ENCODE measurements at places on chromosomes 4 and X.

DNA sequence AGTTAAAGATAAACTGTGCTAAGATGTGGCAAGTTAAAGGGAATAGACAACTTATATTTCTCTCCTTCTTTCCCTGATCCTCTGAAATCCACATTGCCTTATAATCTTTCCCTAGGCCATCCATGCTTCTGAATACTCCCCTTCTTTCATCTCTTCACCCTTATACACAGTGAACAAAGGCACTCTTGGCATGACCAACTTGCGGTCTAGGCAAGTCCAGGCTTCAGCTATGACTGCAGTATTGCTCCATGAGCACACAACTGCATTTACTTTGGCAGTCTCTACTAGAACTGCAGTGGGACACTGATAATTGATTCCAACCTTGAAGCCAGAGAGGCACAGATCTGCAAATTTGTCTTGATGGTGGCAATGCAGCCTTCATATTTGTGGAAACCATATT is 24.2 kb upstream of the UBA6 start:
- no peak for DNase-seq

GRCh38 chr4:22688236-22688635 is 4.5 kb upstream of the GBA3 start:
- no peak for DNase-seq

DNA sequence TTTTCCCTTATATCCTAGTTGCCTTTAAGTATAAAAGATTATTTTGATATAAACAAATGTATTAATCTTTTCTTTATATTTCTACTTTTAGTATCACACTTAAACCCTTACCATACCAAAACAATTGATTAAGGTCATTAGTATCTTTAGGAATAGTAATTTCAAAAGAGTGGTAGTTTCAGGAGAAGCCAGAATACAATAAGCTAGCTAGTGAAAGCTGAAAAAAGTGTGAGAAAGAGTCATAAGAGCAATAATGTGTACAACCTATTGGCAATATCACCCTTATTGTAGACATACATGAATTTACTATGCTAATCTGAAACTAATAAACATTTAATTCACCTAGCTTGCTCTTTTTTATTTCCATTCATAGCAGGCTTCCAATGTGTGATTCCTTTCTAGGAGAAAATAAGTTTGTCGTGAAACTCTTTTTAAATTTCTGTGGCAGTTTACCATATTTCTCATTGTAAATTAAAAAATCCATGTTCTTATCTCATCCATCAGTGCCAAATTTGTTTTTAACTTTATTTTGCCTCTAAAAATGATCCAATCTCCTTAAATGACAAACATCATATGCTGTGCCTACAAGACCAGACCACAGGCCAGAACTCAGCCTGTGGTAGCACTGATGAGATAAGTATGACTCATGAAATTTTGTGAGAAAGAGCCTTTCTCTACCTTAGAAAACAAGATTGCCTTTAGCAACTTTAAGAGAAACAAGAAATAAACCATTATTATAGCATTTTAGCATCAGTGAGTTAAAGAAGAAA is 8.1 kb downstream of the NEK1 start:
- no peak for DNase-seq

- DNase-seq = no peak
Measured at GRCh38 chr4:73895201-73896175, 26.3 kb downstream of the CXCL1 start.

GRCh38 chr4:176872461-176872860 is 79.7 kb upstream of the VEGFC start:
- DNase-seq = no peak

- DNase-seq = no peak
Measured at GRCh38 chr4:8710946-8711345, 118.4 kb downstream of the CPZ start.

DNA sequence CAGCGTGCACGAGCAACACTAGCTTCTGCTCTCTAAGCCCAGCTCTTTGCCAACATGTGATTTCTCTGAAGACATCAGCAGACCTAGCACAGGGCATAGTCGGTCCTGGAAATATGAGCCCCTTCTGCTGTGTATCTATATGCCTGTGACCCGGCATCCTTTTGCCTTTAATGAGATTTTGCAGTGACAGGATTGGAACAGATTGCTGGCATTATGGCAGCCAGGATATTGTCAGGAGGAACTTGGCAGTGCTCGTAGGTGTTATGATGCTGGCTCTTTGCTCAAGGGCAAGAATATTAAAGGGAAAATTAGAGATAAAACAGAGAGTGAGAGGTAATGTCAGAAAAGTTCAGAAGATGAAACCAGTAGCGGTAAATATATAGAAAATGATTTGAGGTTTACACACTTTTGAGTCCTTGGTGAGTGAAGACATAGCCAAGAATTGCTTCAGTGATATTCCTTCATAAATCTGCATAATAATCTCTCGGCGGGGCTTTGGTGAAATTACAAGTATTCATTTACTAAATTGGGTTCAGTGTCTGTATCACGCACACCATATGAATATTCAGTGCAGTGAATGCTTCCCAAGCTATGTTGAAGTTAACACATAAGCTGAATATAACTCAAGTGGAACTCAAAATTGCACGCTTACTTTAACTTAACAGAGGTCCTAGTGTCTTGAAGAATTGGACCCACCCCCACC is 502.1 kb upstream of the NR3C2 start:
- no peak for DNase-seq

- DNase-seq = no peak
Measured at GRCh38 chr4:93086356-93086755, 742.2 kb upstream of the ATOH1 start.

GRCh38 chrX:9758021-9758638 is 7.5 kb downstream of the GPR143 start:
- DNase-seq = no peak

- DNase-seq = no peak
Measured at GRCh38 chrX:47976254-47977151, 27.3 kb downstream of the ZNF182 start.

GRCh38 chr4:72286910-72287309 is 255.1 kb downstream of the NPFFR2 start:
- no peak for DNase-seq

DNA sequence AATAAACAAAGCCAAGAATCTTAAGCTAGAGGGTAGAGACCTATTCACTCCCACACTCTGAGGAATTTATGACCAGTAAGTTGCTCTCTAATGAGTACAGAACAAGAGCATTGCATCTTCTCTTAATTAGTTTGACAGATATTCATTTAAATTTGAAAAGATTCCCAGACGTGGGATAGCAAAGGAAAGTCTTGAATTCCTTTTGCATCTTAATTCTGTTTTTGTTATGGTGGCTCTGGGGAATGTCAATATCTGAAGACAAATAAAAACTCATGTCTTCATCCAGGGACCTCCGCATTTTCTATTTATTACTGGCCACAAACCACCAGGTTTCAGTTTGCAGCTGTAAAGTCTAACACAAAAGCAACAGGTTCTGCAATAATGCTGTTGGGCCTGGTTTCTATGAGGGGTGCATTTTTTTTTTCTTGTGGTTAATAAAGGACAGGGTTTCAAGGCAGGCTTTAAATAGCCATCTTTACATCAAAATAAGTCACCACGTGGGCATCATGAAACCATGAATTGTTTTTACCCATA is 172.3 kb downstream of the SHROOM3 start:
- DNase-seq = no peak

- DNase-seq = no peak
Measured at GRCh38 chrX:65871671-65872311, 168.1 kb downstream of the VSIG4 start.

- no peak for DNase-seq
Measured at GRCh38 chrX:10697616-10698317, 77.4 kb upstream of the MID1 start.

GRCh38 chrX:20452487-20452886 is 185.8 kb upstream of the RPS6KA3 start:
- no peak for DNase-seq

DNA sequence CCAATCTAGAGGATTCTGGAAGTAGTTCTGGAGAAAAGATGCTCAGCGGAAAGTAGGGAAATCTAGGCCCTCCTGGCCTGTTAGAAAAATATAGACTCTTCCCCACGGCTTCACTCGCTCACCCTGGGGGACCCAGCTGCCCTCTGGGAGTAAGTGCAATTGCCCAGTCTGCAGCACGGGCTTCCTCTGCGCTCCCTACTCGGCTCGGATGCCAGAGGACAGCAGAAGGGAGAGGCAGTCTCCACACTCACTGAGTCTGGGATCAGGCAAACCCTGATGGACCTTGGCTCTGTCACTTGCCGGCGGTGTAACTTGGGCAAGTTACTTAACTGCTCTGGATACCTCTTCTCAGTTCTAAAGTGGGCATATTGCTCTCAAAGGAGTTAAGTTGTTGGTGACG is 2.1 kb downstream of the SHISA3 start:
- DNase-seq = no peak

GRCh38 chr4:111943796-111944203 is 201.5 kb upstream of the FAM241A start:
- no peak for DNase-seq

- no peak for DNase-seq
Measured at GRCh38 chrX:56729152-56729850, at the start of gene NBDY. Gene NBDY, plus strand, starts transcription at chrX:56729243. Its CDS starts 111 bp downstream, at chrX:56729354.

GRCh38 chr4:101418466-101418865 is 71.1 kb upstream of the PPP3CA start:
- no peak for DNase-seq

- DNase-seq = no peak
Measured at GRCh38 chr4:140289486-140289885, 84.0 kb upstream of the SCOC start.

All from stimulated activated CD8-positive, alpha-beta memory T cell treated with anti-CD3 and anti-CD28 coated beads, Interleukin-15, amount 100 ng/mL, for 4 hours (primary cell).